ENCODE measurements at places on chromosomes 2 and 18.

DNA sequence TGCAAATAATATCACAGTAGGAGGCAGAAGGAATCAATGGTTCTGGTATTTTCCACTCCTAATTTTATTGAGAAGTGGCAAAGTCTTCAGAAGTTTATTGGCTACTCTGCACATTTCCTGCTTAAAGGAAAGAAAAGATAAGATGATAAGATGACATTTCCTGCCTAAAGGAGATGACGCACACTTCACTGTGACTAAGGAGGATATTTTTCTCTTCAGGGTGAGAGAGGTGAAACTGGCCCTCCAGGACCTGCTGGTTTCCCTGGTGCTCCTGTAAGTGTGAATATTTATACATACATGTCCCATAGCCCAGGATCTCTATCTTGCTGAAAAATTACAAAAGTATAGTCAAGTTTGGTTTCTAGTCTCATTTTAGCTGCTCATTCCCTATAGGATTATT is 27.9 kb downstream of the COL3A1 start:
- peak; percentile 83 for DNase-seq

- DNase-seq: peak; percentile 44
Measured at GRCh38 chr2:135473567-135473966, 57.5 kb downstream of the ZRANB3 start.

DNA sequence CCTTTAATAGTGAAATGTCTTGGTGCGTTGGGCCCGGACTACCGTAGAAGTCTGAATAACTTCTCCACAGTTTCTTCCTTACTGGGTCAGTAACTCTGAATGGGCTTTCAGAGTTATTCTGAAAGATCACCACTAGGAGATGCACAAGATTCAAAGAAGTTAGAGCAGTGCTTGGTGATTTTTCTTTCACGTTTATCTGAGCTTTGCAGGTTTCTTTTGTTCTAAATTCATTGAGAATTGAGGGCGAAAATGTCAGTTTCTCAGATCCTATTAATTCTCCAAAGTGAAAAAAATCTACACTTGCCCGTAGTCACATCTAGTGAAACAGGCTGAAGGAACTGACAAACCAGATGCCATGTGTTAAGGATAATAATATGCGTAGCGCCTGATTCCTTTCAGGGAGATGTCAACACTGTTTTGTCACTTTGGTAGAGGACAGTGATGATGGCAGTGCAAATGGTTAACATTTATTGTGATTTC is 70.1 kb downstream of the QPCT start:
- DNase-seq: peak; percentile 85

DNA sequence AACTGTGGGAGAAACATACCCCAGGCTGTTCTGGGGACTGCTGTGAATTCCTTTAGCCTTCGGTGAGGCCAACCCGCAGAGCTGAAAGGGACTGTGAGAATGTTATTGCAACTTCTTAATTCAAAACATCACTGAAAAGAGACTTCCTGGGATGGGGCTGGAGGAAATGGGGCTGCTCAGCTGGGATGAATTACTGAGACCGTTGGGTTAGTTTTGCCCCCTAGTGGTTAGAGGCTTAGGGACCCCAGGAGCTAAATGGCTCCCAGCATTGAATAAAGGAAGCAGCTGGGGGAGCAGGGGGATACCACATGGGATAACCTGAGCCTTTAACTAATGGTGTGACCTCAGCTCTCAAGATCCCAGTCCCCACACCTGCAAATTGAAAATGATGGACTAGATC is 941.1 kb upstream of the FANCL start:
- no peak for DNase-seq
